ENCODE measurements at places on chromosomes 4 and X.

- DNase-seq: no peak
Observed at GRCh38 chr4:24849351-24849750, 54.0 kb downstream of the SOD3 start.

GRCh38 chrX:109863811-109864210 lies 130.8 kb upstream of the ACSL4 start:
- no peak for DNase-seq

DNA sequence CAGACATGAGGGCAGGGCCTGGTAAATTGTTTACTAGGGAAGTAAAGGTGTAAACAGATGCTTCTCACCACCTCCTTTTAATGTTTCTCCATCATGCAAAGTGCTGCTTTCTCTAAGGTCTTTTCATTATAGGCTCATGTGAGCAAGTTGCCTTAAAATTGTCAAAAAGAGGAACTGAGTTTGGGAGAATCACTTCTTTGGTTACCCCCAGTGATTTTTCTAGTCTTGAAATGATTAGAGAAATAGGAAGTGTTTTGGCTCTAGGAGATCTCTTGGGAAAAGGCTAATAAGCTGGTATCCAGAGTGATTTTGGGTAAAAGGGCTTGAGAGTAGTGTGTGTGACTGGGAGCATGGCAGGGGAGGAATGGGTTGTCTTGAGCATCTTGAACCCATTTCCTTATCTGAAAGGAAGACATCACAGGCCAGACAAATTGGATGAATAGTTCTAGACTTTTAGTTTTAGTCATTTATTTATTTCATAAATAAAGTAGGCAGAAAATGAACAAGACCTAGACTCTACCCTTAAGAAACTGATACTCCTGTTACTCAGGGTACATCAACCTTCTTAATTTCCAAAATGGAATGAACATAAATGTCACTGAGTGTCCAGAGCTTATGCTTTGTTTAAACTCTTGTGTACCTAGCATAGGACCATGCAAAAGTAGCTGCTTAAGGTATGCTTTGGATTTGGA lies 14.2 kb downstream of the GRPR start:
- no peak for DNase-seq

GRCh38 chr4:103030791-103031190 lies 11.3 kb upstream of the SLC9B1 start:
- DNase-seq: no peak

DNA sequence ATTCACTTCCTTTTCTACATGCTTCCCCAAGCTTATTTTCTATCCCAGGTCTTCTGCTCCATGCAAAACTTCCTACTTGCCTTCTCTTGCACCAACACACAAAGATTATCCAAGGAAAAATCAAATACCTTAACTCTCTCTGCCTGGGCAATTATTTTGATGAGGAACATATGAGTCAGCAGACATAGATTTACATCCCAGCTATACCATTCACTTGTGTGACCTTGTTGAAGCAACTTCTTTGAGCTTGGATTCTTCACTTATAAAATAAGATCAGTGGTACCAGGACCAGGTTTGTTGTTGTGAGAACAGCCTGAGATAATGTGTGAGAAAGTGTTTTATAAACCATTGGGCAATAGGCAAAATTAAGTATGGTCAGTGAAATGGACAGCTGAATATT lies 39.1 kb upstream of the TMEM192 start:
- no peak for DNase-seq

GRCh38 chrX:111353793-111354192 lies 58.2 kb downstream of the DCX start:
- DNase-seq: no peak

- no peak for DNase-seq
Observed at GRCh38 chr4:70687392-70687791, 940 bp upstream of the UTP3 start.

DNA sequence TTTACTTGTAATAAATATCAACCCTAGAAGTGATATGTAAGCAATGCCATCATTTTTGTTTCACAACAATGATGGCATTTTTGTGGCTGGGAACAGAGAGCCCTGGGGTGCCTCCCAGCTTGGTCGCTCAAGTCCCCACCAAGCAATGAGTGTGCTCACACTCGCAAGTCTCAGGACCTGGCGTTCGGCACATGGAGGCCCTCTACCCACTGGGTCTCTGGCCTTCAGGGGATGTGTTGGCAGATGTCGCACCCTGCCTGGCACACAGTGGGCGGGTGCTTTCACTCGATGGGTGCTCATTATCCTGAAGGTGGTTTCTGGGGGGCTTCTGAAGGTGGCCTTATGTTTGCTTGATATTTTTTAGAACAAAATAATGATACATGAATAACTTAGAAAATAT lies 74.7 kb upstream of the STS start:
- no peak for DNase-seq

GRCh38 chr4:52551487-52551886 lies 107.6 kb downstream of the USP46 start:
- no peak for DNase-seq

DNA sequence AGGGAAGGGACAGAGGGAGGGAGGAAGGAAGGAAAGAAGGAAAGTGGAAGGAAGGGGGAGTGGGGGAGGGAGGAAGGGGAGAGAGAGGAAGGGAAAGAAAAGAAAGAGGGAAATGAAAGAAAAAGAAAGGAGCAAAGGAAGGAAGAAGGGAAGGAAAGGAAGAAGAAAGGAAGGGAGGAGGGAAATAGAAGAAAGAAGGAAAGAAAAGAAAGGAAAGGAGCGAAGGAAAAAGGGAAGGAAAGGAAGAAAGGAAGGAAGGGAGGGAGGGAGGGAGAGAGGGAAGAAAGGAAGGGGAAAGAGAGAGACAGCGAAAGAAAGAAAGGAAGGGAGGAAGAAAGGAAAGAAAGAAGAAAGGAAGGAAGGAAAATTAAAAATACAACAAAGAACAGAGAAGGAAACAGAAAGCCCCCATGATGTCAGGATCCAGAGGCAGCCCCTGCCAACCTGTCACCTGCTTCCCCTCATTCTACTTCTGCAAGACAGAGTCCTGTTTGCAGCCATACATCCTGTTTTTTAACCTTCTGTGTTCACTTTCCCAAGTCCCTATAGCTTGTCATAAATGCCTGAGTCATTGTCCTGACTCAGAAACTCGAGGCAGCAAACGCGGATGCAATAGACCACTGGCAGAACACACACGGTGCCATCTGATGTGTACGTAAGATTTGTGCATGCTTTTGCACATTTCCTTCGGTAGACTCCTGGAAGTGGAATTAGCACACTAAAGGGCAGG lies 77.0 kb upstream of the C4orf50 start:
- no peak for DNase-seq

- no peak for DNase-seq
Observed at GRCh38 chr4:67762086-67762485, 7.9 kb upstream of the GNRHR start.

GRCh38 chrX:105869701-105870100 lies 47.4 kb downstream of the NRK start:
- DNase-seq: no peak

GRCh38 chr4:19195696-19196095 lies 1056.0 kb upstream of the SLIT2 start:
- DNase-seq: no peak

- no peak for DNase-seq
Observed at GRCh38 chrX:125308653-125309052, 11.0 kb upstream of the TEX13C start.

GRCh38 chr4:98203332-98204235 lies 57.6 kb upstream of the RAP1GDS1 start:
- no peak for DNase-seq

- no peak for DNase-seq
Observed at GRCh38 chr4:6695660-6696610, 2.3 kb downstream of the S100P start.

DNA sequence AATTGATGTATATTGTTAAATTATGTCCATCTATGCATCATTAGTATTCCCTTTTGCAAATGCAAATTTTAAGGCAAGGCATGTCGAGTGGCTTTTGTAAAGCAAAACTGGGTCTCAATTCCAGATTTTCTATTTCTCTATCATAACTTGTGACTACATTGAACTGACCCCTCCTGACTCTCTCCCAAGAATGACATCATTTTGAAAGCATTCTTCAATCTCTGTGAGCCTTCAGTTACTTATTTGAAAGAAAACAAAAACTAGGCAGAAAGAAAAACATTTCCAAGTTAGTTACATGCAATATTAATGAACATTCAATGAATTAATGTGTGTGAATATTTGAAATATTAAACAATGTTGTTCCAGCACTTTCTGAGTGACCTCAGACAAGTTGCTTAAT lies 314.3 kb upstream of the CLNK start:
- no peak for DNase-seq

DNA sequence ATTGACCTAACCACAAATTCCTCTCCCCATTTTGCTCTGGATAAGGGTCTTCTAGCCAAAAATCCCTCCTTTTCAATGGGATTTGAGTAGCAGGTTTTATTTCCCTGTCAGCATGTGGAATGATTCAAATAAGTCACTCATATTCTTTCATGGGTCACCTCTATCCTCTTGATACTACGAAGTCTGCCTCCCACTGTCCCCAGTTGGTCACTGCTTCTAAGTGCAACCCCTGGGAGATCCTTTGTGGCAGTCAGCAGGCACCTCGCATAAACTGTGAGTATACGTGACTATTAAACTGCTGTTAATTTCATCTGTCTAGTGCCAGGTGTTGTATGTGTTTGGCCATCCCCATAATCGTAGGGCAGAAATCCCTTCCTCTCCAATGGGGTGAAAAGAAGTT lies 1667.9 kb upstream of the PCDH7 start:
- DNase-seq: no peak

- no peak for DNase-seq
Observed at GRCh38 chr4:1767770-1768366, 25.2 kb upstream of the FGFR3 start.

DNA sequence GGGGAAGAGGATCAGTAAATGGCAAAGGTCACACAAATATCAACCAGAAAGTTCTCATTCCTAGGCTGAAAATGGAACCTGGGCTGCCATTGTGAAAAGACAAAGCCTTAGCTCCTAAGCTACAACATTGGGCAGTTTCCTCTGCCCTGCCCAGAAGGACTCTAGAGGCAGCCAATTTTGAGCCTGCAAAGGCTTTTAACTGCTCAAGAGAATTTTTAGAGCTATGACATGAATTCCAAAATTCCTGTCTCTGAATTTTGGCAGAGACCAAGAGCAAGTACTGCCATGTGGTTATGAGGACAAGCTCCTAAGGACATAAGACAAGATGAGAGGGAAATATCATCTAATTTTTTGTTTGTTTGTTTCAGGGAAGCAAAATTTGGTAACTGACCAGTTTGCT lies 29.6 kb upstream of the IGFBP7 start:
- DNase-seq: no peak

DNA sequence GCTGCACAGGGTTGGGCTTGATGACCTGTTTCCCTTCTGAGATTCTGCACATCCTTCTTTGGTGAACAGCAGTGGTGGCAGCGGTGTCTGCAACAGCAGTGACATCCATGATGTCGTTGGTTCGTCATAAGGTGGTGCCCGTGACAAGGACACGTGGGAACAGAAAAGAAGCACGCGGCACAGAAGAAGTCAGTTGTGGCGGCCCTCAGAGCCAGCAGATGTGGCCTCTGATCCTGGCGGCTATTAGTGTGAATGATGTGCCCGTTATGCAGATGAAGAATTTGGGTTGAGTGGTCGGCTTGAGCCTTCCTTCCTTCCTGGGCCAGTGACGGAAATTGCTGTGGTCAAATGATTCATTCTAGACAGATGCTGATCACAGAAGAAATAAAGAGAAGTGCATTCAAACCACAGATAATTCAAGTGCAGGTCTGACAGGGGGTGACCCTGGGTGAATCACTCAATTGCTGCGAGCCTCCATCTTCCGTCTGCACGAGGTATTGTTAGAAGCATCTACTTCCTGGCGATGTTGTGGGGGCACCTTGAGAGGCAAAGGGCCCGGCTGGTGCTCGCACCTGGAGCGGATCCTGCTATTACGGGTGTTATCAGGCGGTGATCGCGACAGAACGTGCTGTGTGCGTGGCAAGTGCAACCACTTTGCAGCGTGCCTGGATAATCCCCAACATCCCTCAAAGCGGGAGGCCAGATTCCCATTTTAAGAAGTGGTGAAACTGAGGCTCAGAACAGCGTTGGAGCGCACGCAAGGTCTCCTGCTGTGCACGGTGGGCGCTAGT lies 215.2 kb upstream of the PSAPL1 start:
- DNase-seq: no peak

GRCh38 chr4:94221916-94222315 lies 14.3 kb downstream of the SMARCAD1 start:
- no peak for DNase-seq

DNA sequence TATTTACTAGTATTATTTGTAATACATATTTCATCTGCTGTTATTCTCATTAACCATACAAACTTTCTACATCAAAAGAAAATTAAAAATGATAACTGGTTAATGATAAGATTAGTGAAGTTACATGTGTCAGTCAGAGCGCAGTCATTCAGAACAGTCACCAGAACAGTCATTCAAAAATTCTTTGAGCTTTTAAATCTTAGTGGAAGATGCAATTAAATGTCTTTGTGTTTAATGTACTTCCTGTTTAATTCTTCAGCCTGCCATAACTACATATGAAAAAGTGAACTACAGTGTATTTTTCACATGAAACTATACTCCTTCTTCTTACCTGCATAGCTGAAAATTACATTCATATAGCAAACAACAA lies 179.7 kb upstream of the NDST4 start:
- DNase-seq: no peak

GRCh38 chrX:39726771-39727170 lies 371.0 kb downstream of the BCOR start:
- no peak for DNase-seq

- DNase-seq: no peak
Observed at GRCh38 chr4:122765692-122766352, 33.3 kb downstream of the BBS12 start.

- DNase-seq: no peak
Observed at GRCh38 chr4:87274803-87275202, 47.9 kb downstream of the HSD17B13 start.

DNA sequence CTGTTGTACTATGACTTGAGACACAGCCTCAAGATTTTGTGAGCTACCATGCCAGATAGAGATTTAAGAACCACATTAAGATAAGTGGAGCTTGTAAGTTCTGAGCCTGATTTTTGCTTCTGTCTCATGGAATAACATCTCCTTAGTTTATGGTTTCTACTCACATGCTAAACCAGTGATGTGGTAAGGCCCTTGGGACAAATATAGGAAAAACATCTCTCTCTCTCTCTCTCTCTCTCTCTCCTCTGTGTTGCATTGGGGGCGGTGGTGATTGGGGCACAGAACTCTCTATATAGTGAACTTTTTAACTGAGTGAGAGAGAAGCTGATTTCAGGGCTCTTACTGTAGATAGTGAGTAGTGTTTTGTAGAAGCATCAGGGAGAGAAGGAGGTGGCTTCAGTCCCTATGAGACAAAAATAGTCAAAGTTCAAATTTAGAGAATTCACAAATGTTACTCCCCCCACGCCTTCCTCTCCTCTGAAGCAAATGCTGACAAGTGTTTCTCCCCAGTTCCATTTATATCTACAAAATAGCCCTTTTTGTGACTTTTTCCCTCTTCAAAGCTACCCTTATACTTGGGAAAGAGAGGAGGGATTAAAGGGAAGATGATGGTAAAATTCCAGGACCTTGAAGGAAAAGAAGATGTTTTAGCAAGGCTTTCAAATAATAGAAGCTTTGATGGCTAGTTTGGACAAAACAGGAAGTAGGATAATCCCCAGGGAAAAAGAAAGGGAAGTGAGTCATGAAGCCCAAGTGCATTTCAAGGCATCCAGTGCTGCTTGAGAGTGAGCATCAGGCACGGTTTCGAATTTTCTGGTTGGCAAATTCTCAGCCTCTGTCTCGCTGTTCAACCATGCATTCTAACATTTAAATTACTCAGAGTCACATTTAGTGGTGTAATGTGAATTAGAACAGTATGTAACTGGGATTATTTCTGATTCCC lies 134.3 kb upstream of the AP1S2 start:
- DNase-seq: no peak

- no peak for DNase-seq
Observed at GRCh38 chrX:5870238-5870637, 358.4 kb downstream of the NLGN4X start.

- no peak for DNase-seq
Observed at GRCh38 chr4:80036949-80037685, 35.9 kb downstream of the ANTXR2 start.

Measured in esophagus squamous epithelium (tissue), 5 donors.